ENCODE measurements at places on chromosomes 4 and X. TPM values are rescaled to one million over a fixed set of nuclear protein-coding genes. Genes with fewer than 3 reads are reported as not detected.

GRCh38 chr4:139123910-139124309 is 53.1 kb downstream of the ELF2 start:
- DNase-seq, result no peak

GRCh38 chr4:879729-880077 is 52.4 kb downstream of the GAK start:
- DNase-seq, result no peak

TNMD gene
- 2.8 TPM for total RNA-seq

RBMXL3 gene
- total RNA-seq, result not detected

DNA sequence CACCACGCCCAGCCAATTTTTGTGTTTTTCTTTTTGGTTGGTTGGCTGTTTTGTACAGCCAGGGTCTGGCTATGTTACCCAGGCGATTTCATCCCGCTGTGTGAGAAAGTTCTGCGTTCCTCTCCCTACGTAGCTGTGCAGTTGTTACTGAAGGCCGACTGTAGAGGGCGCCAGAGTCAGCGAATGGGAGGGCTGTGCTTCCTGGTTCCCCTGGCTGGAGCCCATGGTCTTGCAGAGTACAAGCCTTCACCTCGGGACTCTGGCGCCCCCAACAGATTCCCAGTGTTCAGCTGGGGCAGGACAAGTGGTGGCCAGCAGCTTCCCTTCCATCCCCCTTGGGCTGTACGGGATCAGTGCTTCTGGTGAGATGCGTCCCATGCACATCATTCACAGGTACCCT is 5.6 kb upstream of the CT45A1 start:
- peak; percentile 83 for DNase-seq

DNA sequence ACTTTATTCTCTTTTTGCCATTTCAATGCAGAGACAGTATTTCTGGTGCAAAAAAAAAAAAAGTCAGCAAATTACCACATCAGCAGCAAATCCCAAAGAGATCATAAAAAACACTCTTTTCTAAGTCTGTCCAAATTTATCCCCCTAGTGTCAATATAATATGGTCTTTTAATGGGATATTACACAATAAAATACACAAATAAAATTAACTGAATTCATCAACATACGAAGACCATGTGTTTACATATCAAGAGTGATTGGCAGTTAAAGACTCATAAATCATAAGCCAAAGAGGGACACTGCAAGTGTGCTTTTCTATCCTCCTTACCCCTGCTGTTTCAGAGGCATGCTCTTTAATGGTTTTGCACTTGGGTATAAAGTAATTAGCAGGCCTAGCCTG is 340.2 kb upstream of the DKK2 start:
- no peak for DNase-seq

DNA sequence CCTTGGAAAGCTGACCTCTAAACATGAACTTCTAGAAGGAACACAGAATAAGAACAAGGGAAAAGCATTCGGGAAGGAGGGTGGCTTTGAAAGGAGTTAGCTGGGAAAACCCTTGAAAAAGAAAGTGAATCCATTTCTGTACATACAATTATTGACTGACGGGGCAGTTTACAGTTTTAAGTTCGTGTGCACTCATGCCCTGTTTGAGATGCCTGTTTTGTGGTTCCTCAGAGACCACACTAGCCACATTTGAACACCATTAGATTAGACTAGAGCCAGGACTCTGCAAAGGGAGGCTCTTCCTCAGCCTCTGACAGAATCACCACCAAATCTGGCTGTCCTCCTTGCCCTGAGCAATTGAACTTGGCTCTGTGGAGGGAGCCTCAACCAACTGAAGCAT is 158.3 kb downstream of the PALLD start:
- DNase-seq, result no peak

- no peak for DNase-seq
Measured at GRCh38 chr4:166165829-166166420, 292.9 kb downstream of the TLL1 start.

ADH1C gene
- total RNA-seq, result 0.23 TPM

- DNase-seq, result no peak
Measured at GRCh38 chrX:69262036-69262936, 97.0 kb upstream of the PJA1 start.

- no peak for DNase-seq
Measured at GRCh38 chrX:46715530-46715929, 43.4 kb downstream of the SLC9A7 start.

GSTCD gene
- 25.4 TPM for total RNA-seq

DNA sequence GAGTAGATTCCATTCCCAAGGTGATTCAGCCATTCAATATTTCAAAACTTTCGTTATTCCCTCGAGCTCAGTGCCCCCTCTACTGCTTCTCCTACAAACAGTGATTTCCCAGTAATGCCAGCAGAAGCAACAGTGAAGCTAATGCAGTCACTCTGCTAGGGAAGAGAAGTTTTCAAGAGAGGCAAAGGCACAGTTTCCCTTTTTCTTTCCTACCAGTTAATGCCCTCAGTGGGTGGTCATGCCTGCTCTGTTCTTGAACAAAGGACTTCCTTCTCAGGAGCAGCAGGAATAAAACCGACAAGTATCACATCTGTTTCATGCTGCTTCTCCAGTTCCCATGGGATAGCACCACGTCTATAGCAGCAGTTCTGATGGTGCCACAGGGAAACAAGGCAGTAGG is 317.2 kb downstream of the TENM3 start:
- peak; percentile 72 for DNase-seq

DNA sequence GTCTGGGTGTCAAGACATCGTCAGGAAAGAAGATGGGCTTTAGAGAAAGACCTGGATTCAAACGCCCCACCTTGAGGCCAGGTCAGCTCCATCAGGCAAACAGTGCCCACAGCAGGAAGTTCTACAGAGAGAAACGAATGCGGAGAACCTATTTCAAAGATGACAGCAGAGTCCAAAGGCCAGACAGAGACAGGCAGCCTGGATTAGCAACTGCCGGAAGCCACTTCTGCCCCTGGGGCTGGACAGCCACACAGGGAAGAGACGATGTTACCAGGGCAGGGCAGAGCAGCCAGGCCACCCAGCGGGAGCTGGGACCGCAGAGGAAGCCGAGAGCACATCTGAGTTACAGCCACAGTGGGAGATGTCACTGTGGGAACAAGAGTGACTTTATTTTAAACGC is 1.2 kb downstream of the C4orf50 start:
- DNase-seq, result no peak

- no peak for DNase-seq
Measured at GRCh38 chrX:102138064-102138463, 4.2 kb downstream of the TCEAL6 start.

GRCh38 chr4:5164221-5164912 is 113.1 kb downstream of the STK32B start:
- DNase-seq, result no peak

GRCh38 chr4:6910340-6910959 is 824 bp downstream of the TBC1D14 start:
- DNase-seq, result no peak

- peak; percentile 54 for DNase-seq
Measured at GRCh38 chrX:47540754-47541538, 20.1 kb upstream of the ARAF start.

DNA sequence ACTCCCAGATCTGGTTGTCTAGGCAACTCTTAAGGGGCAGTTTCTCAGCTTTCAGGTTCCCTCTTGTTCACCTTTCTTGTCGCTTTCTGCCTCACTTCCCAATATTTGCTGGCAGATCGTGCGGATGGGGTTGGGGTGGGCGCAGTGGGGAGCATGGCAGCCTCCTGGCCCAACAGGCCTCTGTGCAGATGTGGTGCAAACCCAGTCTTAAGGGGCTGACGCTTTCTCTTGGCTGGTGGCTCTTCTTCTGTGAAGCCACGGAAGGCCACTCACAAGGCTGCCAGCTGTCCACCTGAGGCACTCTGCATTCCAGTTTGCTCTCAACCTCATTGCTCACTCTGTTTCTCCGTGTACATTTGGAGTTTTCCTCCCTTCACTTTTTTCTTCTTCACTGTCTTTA is 61.7 kb downstream of the NBDY start:
- DNase-seq, result no peak

DNA sequence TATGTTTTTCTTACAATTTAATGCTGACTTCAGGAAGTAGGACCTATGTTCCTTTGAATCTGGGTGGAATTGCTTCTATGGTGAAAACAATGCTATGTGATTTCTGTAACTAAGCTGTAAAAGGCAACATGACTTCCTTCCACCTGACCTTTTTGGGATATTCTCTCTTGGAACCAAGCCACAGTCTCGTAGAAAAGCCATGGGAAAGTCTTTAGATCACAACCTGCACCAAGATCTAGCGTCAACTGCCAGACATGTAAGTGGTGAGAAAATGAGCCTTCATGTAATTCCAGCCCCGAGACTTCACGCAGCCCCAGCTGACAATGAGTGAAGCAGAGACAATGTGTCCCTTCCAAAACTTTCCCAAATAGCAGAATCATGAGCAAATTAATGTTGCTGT is 297.0 kb upstream of the DCAF8L1 start:
- DNase-seq, result no peak

DNA sequence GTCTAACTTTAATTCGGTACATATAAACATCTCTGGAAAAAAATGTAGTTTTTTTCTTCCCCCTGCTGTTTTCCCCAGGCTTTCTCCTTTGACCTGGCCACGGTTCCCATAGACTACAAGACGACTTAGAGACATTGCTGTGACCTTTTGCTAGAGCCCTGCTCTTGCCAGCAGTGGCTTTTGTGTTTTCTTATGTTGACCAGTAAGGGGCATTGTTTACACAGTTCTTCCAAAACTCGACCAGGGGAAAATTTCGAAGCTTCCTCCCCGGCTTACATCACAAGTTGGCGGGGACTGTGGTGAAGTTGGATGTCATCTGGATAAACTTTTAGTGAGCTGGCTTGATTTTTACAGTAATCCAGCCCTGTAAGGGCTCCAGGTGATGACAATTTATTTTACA is 9.3 kb downstream of the CCDC160 start:
- DNase-seq, result no peak

DNA sequence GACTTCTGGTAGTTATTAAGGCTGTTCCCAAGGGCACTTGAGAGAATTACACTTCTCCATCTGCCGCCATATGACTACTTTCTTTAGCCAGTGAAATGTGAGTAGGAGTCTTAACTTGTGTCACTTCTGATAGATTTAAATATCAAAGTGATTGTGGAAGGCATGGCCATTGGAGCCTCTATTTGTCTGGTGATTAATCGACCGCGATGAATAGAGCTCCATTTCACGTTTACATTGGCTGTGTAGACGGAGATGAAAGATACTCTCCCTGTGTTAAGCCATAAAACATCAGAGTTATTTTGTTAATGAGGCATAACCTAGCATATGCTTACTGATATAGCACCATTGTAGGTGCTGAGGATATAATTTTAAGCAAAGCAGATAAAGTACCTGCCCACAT is 852.4 kb downstream of the CCSER1 start:
- DNase-seq, result no peak

TXK gene
- 0.70 TPM for total RNA-seq

STPG2 gene
- total RNA-seq, result 0.18 TPM
